Suppressor macrophage treated with lipopolysaccharide for 4 hours (primary cell): ENCODE measurements at places on chromosomes 11 and 22.

DNA sequence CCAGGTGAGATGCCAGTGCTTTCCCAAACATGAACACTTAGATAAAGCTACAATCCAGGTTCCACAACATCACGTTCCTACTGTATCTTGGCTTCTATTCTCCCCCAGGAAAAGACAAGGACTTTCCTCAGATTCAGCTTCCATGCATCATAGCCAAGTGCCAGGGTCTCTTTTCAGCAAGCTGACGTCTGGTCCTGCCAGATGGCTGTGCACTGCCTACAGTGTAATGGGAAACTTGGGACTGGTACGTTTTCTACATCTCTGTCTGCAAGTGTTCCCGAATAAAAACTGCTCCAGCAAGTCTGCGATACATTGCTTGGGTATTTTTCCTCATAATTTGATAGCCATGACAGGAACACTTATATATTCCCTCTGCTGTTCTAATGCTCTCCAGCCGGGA is 412.5 kb downstream of the FAM181B start:
- no peak for DNase-seq

GRCh38 chr11:6587360-6587953 is 16.0 kb downstream of the RRP8 start:
- no peak for DNase-seq

DNA sequence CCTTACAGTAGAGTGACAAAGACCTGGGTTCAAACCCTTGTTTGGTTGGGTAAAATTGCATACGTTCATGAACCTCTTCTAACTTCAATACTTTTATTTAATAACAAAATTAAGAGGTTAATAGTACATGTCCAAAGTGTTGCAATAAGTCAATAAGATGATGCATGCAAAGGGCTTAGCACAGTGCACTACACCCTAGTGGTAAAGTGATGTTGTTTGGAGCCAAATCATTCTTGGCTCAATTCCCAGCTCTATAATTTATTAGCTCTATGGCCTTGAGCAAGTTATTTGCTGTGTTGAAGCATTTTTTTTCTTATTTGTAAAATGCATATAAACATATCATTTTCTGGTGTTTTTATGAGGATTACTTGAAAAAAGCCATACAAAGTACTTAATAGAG is 945.3 kb downstream of the LRRC4C start:
- no peak for DNase-seq

DNA sequence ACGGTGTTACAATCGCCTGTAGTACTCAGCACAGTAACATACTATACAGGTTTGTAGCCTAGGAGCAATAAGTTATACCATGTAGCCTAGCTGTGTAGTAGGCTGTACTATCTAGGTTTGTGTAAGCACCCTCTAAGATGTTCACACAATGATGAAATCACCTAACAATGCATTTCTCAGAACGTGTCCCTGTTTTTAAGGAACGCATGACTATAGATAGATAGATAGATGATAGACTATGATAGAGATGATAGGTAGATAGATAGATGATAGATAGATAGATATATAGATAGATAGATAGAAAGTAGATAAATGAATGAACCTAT is 203.9 kb downstream of the FAM76B start:
- DNase-seq: no peak

- no peak for DNase-seq
Observed at GRCh38 chr11:130897262-130898182, 18.8 kb downstream of the SNX19 start.

- no peak for DNase-seq
Observed at GRCh38 chr22:39908136-39908535, 7.3 kb downstream of the GRAP2 start.

DNA sequence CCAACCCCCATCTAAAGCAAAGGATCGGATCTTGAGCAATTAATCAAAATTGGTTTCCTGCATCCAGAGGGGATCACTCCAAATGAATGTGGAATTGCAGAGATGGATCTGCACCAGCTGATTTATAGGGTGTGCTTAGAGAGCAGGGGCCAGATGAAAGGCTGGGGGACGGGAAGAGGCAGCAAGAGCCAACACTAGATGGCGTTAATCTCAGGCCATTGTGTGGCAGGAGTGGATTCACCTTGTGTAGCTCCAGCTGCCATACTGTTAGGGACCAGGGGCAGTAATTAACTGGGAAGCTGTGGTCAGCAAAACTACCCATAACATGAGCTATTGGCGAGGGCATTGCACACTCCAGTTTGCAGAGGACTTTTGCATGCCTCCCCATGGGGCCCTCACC is 35.6 kb downstream of the SERPINH1 start:
- DNase-seq: peak; percentile 36

DNA sequence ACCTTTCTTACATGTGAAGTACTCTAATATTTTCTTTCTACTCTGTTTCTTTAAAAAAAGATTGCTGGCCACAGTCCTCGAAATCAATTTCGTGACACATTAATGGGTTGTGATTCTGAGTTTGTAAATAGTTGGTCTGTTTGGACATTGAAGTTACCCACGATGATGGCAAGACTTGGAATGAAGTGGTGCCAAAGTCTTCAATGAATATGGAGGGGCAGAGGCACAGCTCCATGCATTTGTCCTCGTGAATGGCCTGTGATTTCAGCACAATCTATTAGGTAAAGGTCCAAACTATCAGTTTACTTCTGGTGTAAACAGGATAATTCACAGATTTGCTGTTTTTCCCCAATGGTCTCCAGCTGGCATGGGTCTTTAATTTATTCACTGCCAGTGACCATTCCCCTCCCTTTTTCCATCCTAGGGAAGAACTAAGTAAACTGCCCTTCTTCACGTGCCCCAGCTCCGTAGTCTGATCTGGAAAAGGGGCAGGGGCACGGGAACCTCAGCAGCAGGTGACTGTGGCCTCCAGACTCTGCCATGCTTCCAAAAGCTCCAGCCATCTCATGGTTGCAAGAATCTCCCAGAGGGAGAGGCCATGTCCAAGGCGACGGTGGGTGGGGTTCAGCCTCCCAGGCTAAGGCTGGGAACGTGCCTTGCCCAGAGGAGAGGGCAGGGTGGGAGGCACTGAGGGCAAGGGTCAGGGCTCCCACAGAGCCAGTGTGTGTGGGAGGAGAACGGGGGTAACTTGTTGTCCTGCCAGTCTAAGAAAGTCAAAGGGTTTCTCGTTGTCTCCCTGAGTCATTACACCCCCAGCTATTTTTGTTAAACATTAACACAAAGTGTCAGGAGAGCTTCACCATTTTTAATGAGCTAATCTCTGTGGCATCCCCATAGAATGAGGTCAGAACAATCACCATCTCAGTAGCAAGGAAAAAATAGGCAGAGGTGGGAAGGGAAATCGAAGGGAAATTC is 16.9 kb upstream of the PEX26 start:
- peak; percentile 65 for DNase-seq

GRCh38 chr22:42792909-42793847 is 63.9 kb downstream of the ARFGAP3 start:
- DNase-seq: no peak
